Activated CD8-positive, alpha-beta T cell treated with anti-CD3 and anti-CD28 coated beads, Interleukin-2, amount 10 ng/mL, durations not matched to agents 7 days and 5 days (primary cell): ENCODE measurements at places on chromosomes 6 and 20. TPM values are rescaled to one million over a fixed set of nuclear protein-coding genes. Genes with fewer than 3 reads are reported as not detected.

The HLA-DQB1 gene
- total RNA-seq: 13.4 TPM

The FKBP1A gene
- total RNA-seq: 291 TPM

The LPIN3 gene
- total RNA-seq: 0.74 TPM

The GPR63 gene
- total RNA-seq: 1.2 TPM

The PKHD1 gene
- not detected for total RNA-seq

The CLIC5 gene
- total RNA-seq: 1.8 TPM

The PACRG gene
- 0.78 TPM for total RNA-seq

The GABRR2 gene
- total RNA-seq: 0.42 TPM

The SDCBP2 gene
- 1.9 TPM for total RNA-seq

The HTR1E gene
- not detected for total RNA-seq

GRCh38 chr6:169510871-169511270 is 191.0 kb downstream of the WDR27 start:
- DNase-seq: no peak

GRCh38 chr20:15236812-15237211 is 899.4 kb upstream of the FLRT3 start:
- no peak for DNase-seq

DNA sequence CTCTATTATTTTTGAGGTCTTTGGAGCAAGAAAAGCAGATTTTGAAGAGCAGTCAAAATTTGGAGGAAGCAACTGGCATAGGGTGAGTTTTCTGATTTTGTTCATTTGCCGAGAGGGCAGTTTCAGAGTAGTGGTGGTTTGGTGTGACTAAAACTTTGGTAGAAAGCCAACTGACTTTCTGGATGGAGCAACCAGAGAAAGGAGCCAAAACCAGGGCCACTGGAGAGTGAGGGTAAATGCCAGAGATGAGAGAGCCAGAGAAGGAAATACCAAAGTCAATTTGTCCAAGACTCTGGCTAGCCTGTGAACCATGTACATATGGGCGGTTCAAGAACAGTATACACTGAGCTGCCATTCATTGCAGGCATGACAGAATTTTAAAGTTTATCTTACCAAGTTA is 40.5 kb upstream of the ZBTB24 start:
- DNase-seq: no peak

DNA sequence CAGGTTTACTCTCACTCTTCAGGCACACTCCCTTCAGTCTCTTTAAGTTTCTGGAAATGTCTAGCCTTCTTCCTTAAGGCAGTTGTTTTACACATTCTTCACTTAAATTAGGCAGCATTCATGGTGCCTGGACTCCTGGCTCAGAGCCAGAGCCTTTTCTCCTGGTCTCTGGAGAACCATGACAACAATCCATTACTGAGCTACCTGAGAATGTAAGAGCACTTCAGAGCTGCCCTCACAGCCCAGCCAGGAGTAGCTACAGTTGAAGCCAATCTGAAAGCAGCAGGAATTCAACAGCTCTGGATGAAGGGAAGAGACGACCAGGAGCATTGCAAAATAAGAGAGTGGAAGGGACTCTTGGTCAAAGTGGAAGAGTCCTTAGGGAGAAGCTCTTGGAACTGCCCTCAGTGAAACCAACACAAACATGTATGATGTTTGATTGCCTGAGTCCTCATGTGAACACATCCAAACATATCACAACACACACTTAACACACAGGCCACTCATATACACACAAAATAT is 416.8 kb upstream of the SPTLC3 start:
- DNase-seq: no peak

DNA sequence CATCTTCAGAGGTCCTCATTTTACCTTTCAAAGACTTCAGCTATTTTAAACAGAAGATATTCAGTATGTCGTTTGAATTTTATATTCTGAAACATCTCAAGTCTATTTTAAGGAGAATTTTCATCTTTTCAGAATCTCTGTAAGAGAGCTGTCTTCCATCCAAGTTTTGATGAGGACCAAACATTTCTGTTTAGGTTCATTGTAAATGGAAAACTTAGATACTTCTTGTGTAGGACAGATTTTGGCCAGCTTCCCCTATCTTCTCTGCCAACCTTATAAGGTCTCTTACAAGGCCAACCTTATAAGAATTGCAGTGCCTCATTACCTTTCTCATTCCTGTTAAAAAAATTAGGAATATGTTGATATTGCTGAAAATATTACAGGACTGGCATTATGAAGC is 88.1 kb downstream of the AKAP7 start:
- no peak for DNase-seq

GRCh38 chr6:27541212-27541932 is 68.5 kb upstream of the ZNF184 start:
- DNase-seq: no peak

- DNase-seq: no peak
Observed at GRCh38 chr6:73503027-73503772, 17.6 kb downstream of the EEF1A1 start.

GRCh38 chr6:163944897-163945296 is 530.4 kb downstream of the QKI start:
- no peak for DNase-seq

GRCh38 chr20:13271977-13272975 is 51.2 kb downstream of the ISM1 start:
- DNase-seq: no peak

DNA sequence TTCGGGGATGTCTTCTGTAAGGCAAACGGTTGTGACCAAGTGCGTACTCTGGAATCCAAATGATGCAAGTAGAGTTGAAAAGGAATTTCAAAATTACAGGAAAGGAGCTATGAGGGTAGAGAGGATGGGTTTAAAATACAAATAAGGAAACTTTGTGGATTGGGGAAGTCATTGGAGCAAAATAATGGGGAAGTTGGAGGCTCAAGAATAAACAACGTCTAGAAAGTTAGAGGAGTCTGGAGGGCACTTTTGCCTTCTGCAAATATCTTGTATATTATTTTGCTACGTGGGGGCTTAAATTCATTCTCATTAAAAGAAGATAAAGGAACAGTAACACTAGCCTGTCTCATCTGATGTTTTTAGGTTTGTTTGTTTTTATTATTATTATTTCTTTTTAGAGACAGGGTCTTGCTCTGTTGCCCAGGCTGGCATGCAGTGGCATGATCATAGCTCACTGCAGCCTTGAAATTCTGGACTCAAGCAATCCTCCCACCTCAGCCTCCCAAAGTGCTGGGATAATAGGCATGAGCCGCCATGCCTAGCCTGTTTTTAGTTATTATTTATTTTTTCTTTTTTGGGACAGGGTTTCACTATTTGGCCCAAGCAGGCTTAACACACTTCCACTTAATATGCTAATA is 55.0 kb upstream of the TNFAIP3 start:
- no peak for DNase-seq

DNA sequence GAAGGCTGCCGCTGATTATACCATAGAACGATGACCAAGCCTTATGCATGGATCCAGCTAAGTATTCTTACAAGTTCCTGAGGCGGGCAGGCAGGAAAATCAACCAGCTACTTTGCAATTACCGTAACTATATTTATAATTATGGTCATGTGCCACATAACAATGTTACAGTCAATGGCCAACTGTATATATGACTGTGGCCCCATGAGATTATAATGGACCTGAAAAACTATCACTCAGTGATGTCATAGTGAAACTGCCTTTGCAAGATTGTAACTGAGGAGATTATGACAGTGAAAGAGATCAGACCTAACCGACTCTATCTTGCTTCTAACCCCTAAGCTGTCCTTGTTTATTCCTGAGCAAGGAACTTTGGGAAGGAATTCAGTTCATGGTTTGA is 33.1 kb upstream of the FAM135A start:
- DNase-seq: no peak

DNA sequence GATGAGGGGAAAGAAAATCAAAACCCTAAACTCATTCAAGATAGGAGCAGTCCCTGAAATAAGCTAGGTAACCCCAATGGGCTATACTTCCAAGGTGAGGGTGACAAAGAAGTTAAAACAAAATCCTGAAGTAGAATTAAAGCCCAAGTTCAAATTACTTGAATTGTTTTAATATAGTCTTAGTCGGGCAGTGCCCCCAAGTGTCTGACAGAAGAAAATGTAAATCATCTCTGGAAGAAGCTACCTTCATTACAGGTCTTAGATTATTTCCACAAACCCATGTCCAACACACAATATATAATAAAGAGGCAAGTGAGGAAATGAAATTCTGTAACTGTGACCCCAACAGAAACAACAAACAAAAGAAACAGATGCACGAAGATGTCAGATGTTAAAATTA is 36.8 kb upstream of the L3MBTL3 start:
- no peak for DNase-seq

- no peak for DNase-seq
Observed at GRCh38 chr20:15224199-15224598, 886.8 kb upstream of the FLRT3 start.

GRCh38 chr20:60100780-60101179 is 142.6 kb downstream of the CDH26 start:
- DNase-seq: peak; percentile 30

DNA sequence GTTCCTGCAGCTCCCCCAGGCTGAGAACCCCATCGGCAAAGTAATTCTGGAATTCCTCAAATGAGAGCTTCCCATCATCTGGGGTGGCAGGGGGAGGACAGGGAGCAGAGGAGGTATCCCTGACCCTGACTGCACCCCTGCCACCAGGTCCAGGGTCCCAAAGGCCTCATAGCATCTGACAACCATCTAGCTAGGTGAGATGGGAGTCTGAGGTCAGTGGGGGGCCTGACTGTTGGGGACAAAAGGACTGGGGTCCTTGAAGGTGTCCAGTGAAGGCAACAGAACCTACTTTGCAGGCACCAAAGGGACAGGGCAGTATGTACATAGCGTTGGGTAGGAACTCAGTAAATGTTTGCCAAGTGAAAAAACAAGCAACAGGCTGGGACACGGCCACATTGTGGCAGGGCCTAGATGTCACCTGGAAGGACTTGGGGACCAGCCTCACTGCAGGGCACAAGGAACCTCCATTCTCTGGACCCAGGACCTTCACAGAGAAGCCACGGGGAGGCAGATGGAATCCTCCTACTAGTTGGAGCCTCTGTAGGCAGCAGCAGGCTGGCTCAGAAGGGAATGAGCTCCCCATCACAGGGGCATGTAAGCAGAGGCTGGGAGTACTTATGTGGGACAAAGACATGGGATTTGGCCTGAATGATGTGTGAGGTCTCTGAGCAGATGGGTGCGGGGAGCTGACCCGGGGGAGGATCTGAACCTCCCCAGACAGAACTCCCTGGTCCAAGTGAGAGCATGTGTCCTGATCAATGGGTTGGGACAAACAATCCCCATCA is 3.3 kb downstream of the NECAB3 start:
- DNase-seq: no peak

GRCh38 chr6:160217073-160217472 is 41.5 kb downstream of the SLC22A2 start:
- no peak for DNase-seq

- DNase-seq: no peak
Observed at GRCh38 chr6:90896075-90896547, 309.2 kb upstream of the MAP3K7 start.

DNA sequence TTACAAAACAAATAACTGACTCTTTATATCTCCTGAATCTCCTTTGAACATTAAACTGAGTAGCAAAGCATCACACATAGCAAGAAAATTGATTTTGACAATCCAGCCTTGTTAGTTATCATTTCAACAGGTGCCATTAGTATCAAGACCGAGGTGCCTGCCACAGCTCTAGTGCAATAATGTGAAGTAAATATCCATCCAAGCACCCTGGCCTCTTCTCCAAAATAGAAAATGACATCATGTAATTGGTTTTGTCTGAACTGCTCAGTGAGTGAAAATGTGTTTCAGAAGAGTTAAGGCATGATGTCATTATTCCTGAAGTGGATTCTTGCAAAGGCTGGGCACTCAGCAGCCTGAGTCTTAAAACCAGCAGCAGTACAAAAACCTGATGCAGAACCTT is 341.4 kb downstream of the PLCB1 start:
- no peak for DNase-seq

DNA sequence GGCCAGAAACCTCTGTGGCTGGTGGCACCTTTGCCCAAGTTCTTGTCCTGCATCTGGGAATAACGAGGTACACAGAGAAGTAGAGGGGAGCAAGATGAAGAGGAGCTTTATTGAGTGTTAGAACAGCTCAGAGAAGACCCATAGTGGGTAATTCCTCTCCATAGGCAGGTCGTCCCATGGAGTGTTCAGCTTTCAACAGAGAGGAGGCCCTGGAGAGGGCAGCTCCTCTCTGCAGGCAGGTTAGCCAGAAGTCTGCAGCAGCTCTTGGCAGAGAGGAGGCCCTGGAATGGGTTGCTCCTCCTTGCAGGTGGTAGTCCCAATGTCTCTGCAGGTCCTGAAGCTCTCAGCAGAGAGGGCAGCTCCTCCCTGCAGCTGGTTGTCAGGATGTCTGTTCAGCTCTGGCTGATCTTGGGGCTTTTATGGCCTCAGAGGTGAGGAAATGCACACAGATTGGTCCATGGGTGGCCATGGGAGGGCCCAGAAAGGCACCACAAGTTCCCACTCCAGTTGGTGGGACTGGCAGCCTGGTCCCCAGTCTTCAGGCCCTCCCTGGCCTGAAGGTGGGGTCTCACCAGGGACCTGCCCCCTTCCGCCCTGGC is 89.0 kb downstream of the IPCEF1 start:
- DNase-seq: no peak

DNA sequence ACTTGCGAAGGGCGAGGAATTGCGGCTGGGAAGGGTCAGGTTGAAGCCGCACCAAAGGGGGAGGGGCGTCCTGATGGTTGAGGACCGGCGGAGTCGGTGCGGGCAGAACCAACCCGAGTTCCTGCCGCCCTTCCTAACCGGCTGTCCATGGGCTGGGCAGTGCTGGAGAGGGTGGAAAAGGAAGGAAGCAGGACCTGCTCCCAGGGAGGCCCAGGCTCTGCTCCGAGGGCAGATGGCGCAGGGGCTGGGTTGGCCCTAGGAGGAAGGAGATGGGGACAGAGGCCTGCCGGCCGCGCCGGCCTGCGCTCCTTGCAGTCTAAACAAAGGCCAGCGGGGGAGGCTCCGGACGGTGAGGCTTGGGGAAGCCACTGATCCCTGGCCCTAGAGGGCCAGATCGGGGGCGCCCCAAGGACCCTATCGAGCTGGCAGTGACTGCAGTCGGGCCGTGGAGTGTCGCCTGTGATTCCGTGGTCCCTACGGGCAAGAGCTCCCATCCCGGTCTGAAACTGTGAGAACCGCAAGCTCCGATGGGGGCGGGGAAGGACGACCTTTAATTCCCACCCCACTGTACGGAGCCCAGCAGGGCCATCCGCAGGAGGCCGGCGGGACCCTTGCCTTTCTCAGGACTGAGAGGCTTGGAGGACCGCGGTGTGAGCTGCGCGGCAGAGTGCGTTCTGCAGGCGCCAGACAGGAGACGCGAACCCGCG is 39.4 kb downstream of the YTHDF1 start:
- no peak for DNase-seq

GRCh38 chr6:13741365-13741764 is 29.7 kb upstream of the RANBP9 start:
- no peak for DNase-seq

DNA sequence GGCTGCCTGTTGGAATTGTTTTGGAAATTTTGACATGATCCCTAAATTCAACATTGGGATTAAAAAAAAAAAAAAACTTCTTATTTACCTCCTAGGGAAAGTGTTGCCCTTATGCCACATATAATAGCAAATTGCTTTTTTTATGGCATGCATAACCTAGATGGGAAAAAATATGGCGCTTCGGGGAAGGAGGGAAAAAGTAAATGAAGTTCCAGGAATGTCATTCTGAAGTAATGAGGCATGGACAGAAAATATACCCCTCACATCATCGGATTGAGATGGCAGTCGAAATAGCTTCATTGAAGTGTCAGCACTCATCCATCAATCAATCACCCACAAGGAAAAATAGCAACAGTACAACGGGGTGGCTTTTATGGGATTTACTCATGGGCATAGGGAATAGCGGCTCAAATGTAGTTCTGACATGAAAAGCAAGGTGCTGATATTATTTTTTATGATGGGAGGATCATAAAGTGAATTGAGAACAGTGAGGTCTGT is 104.8 kb downstream of the ZNF217 start:
- DNase-seq: no peak
